ENCODE measurements at places on chromosomes 6 and 20.
A peak's percentile ranks its signal among the peaks of the same experiment; 100 is the strongest.

DNA sequence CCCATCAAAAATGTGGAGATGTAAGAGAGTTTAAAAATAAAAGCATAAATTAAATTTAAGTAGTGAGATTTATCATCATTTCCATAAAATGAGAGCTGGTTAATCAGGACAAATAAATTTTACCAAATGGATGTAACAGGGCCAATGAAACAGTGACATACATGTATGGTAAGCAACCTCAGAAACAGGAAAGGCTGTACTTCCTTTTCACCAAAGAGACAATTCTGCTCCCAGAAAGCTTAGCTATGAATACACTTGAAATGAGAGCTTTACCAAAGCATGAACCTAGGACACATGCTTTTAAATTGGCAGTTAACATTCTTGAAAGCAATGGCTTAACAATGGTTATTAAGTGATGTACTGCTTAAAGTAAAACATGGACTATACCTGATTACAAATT lies 12.1 kb upstream of the UBE2J1 start:
- DNase-seq = no peak

DNA sequence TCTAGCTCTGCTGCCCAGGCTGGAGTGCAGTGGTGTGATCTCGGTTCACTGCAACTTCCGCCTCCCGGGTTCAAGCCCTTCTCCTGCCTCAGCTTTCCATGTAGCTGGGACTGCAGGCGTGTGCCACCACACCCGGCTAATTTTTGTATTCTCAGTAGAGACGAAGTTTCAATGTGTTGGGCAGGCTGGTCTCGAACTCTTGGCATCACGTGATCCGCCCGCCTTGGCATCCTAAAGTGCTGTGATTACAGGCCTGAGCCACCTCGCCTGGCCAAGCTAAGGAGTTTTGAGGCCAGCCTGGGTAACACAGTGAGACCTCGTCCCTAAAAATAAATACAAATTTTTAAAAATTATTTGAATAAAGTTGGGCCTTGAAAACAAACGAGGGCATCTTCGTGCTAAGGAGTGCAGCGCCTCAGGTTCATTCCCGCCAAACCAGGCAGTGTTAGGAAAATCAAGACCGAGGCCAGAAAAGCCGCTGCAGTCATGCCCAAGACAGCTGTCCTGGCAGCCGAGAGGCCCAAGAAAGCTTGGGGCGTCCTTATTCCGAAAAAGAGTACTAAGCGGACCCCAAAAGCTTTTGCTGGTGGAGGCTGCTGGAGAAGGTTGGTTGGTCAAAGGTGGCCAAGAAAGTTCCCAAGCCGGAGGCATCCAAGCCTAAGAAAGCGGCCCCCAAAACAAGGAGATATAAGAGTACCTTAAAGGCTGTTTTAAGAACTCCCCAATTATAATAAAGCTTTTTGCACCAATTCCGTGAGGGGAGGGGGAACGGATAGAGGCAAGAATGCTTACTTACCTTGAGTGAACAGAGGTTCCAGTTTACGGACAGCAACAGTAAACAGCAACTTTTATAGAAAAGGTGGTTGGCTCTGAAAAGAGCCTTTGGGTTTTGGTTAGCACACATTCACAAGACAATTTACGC lies 109.0 kb downstream of the HFE start:
- DNase-seq = no peak

GRCh38 chr6:106453756-106454367 lies 93.3 kb downstream of the CRYBG1 start:
- DNase-seq = no peak

GRCh38 chr20:64160526-64161355 lies 3.5 kb upstream of the MYT1 start:
- no peak for DNase-seq

DNA sequence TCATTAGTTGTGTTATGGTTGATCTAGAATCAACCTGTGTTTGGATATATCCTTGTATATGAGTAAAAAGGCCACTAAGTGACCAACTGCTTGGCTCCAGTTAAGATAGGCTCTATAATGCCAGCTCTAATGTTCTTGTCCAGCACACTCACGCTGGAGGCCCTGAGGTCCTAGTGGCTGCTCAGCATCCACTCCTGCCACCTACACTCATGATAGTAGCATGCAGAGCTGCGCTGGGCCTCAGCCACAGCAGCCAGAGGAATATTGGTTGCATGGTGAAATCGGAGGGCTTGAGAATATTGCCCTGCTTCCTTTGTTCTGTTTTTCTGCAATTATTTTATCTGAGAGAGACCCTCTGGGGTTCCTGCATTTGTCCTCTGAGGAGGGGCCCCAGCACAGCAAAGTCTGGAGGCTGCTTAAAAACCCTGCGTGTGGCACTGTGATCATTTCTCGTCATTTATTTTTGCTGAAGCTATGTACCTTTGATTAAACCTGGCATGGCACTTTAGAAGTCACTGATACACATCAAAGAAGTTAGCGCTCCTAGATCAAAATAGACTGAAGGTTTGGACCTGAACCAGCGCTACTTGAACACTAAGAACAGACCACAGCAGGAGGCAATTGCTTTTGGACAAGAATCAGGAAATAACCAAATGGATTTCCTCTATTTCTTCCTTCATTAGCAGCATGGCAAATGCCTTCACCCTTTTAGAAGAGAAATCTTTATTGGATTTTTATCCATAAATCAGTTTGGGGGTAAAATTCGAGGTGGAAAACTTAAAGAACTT lies 398.4 kb upstream of the ID4 start:
- DNase-seq = peak; percentile 55

DNA sequence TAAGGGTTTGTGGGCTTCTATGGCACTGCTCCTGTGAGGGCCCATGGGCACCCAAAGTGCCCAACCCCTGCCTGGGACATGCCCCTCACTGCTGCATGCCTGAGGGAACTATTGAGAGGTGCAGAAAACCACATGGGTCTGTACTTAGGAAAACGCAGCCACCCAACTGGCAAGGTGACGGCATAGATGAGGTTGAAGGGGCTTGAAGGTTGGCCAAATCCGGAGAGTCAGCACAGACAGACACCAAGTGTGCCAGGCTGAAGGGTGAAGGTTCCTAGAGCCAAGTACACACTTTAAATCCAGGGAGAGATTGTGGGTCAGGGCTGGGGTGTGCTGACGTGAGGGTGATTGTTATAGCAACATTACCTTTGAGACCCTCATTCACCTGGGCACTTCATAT lies 6.2 kb downstream of the BANF2 start:
- no peak for DNase-seq

DNA sequence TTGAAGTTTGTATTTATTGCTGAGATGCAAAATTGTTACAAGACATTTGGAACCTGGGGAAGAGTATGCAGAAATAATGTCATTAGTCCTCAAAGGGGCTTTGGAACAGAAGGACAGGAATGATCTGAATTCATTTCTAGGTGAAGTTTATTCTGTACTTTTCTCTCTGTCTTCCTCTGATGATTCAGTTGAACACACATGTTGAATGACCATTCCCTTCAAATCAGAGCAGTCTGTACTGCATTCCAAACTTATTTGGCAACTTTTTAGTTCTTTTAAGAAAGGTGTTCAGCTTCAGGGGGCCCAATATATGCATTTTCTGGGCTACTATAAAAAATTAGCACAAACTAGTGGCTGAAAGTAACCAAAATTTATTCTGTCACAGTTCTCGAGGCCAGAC lies 213.9 kb upstream of the LAMP5 start:
- DNase-seq = no peak

DNA sequence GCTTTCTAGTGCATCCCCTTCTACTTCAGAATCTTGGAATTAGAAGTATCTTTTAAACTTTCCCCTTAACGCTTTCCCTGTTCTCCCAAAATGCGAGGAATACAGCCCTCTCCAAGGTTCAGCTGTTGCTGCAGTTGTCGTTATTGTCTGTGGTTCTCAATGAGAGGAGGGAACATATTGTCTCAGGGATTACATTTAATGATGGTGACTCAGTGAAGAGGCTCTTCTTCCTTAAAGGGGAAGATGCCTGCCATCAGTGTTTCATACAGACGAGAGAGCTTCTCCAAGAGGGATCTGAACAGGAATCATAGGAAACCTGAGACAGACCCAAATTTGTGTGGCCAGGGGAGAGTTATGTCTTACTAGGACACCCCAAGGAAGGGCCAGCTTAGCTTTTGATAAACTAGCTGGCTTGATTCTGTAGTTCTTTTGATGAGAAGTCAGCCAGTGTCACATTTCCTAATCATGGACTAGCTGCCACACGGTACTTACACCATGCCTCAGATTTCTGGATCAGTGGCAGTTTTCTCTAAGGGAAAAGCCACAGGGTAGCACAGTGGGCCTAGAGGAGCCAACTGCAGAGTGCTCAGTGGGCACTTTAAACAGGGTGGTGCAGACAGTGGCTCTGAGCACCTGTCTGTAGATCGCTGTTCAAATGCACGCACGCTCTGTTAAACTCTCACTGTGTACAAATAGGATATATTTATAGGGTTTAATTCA lies 59.7 kb upstream of the TMEM181 start:
- no peak for DNase-seq

DNA sequence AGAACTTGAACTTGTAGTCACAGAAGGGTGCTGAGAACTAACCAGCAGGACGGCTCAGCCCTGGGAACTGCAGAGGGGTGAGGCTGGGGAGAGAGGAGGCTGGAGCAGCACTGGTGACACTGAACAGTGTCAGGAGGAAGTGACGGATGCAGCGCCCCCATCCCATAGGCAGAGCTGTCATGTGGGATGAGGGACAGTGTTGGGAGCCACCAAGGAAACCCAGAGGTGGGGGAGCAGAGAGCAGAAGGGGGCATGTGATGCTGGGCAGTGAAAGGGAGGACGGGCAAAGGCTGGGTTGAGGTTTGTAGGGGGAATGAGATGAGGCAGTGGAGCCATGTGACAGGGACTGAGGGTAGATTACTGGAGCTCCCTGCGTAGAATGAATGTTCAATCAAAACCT lies 2.1 kb downstream of the HLA-DPB1 start:
- no peak for DNase-seq

DNA sequence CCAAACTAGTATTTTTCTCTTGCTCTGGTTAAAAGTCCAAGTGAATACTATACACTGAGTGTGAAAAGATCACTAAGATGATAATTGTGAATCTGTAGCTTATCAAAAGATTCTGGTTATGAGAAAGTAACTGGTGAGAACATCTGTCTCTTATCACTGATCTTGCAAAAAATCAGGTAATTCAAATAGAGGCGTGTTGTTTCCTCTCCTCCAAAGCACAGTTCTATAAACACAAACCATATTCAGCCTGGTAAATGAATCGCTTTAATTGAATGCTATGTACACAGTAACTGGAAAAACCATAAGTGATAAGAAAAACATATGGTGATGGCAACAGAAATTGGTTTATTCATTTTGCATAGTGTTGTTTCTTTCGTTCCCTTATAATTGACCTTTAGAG lies 161.0 kb downstream of the RALGAPA2 start:
- DNase-seq = no peak

GRCh38 chr20:22382742-22383141 lies 201.6 kb downstream of the FOXA2 start:
- DNase-seq = no peak

GRCh38 chr6:54244430-54244829 lies 63.8 kb upstream of the TINAG start:
- DNase-seq = no peak

- no peak for DNase-seq
These were observed 18.9 kb upstream of the CCN5 start for GRCh38 chr20:44696315-44696714.

GRCh38 chr6:14951704-14952103 lies 294.2 kb upstream of the JARID2 start:
- no peak for DNase-seq

- DNase-seq = no peak
These were observed 32.6 kb downstream of the MRPL14 start for GRCh38 chr6:44094403-44095242.

DNA sequence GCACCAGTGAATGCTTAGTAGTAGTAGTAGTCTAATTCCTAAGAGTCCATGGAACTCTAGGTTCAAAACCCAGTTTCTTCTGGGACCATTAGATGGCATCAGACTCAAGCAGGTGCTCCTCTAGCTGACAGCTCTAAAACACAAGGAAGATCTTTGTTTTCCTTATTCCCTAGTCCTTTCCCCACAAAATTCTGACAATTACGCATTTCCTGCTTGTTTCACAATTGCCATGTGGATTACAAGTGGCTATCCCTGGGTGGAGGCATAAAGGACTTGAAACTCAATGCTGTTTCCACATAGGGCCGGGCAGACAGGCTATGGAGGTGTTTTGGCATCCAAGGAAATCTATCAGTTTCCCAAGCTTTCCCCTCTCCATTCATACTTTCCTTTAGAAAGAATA lies 9.2 kb upstream of the HLA-DOB start:
- peak; percentile 3 for DNase-seq

GRCh38 chr6:125549202-125549884 lies 200.1 kb upstream of the HEY2 start:
- DNase-seq = no peak

DNA sequence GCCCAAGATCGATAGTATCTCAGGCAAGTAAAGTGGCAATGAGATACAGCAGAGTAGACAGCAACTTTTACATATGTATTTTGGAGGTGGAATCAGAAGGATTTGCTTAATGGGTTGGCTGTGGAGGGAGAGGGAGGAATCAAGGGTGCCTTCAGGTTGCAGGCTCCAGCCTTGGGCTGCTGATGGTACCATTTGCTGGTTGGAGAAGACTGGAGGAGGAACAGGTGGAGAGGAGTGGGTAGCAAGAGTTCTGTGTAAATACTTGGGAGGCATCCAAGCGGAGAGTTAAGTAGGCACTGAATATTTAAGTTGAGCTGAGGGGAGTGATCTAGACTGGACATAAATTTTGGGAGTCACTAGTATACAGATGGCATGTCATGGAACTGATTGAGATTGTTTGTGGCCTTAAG lies 5.2 kb downstream of the BICRAL start:
- no peak for DNase-seq

- DNase-seq = peak; percentile 34
These were observed 6.4 kb downstream of the CFB start for GRCh38 chr6:31952140-31952805.

GRCh38 chr6:21846541-21847451 lies 253.2 kb downstream of the SOX4 start:
- no peak for DNase-seq

GRCh38 chr6:163335056-163335455 lies 79.5 kb upstream of the QKI start:
- no peak for DNase-seq

- DNase-seq = no peak
These were observed 40.9 kb downstream of the PSMB1 start for GRCh38 chr6:170512249-170512648.

DNA sequence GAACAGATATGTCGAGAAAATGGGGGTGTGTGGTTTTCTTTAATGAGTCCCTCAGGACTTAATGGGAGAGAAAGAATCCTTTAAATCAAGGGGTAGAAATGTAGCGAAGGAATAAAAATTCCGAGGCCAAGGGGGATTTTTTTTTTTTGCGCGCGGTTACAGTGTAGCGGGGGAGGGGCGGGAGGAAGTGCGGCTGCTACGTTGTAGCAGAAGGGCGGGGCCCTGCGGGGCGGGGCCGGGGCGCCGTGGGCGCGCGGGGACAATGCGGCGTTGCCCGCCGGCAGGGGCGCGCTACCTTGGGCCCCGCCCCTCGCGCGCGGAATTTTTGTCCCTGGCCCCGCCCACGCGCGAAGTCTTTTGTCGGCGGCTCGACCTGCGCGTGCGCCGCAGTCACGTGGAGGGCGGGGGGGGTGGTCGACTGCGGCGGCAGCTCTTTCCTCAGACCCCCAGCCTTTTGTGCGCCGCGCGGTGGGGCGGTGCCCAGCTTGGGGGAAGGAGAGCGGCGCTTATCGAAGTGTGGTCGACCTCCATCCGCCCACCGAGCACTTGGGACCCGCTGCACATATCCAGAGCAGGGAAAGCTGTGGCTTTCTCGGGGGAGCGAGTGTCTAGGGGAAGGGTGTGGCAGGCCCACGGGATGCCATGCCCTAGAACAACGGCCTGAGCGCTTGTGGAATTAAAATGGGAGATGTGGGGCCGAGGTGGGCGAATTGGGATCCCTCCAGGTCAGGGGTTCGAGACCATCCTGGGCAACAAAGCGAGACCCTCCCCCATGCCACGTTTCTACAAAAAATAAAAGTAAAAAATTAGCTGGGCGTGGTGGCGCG lies 1.3 kb downstream of the TUBB start:
- DNase-seq = peak; percentile 67

Data from astrocyte of the cerebellum (primary cell).